ENCODE measurements at places on chromosomes 6 and 20. TPM values are rescaled to one million over a fixed set of nuclear protein-coding genes. Genes with fewer than 3 reads are reported as not detected.

- no peak for DNase-seq
These were observed 67.0 kb downstream of the SRC start for GRCh38 chr20:37413023-37413334.

The DUSP15 gene
- total RNA-seq, result not detected

DNA sequence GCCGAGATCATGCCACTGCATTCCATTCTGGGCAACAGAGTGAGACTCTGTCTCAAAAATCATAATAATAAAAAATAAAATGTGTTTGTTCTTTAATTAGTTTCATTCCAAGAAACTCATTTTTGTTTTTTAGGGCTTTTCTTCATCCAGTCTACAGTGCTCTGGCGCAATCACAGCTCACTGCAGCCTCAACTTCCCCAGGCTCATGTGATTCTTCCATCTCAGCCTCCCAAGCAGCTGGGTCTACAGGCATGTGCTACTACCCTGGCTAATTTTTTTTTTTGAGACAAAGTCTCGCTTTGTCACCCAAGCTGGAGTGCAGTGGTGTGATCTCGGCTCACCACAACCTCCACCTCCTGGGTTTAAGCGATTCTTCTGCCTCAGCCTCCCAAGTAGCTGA, 143.6 kb upstream of the JARID2 start:
- no peak for DNase-seq

The RSPH9 gene
- total RNA-seq, result not detected

DNA sequence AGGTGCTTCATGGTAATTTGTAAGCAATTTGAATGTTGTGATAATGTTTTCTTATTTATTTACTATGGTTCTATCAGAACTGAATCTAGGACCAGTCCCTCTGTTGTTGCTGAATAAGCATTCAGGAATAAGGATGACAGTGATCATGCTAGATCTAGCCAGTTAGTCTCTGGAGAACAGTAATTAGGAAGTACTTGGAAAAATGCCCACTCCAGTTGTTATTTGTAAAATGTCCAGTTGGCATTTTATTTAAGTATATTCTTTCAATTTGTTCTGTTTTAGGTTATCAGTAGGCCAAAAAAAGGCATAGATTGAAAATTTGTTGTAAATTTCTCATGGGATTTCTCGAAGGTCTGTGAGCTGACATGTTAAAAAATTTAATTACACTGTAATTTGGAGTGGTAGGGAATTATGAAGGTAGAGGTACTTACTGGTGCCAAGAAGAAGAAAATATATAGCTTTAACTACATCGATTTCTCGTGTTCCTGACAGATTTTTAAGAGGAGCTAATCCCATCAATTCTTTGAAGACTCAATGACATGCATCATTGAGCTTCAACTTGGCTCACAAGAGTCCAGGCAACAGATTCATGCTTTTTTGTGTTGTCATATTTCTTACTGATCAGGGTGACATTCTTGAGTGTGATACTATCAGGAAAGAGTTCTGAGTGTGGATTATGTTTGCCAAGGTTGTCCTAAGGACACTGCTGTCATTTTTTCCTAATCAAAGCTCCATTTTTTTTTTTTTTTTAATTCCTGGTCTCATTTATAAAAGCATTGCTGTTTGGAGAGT, 177.3 kb downstream of the CARMIL1 start:
- no peak for DNase-seq

The DEF6 gene
- 234 TPM for total RNA-seq

The CRISP1 gene
- total RNA-seq, result not detected

The STAU1 gene
- 42.8 TPM for total RNA-seq

DNA sequence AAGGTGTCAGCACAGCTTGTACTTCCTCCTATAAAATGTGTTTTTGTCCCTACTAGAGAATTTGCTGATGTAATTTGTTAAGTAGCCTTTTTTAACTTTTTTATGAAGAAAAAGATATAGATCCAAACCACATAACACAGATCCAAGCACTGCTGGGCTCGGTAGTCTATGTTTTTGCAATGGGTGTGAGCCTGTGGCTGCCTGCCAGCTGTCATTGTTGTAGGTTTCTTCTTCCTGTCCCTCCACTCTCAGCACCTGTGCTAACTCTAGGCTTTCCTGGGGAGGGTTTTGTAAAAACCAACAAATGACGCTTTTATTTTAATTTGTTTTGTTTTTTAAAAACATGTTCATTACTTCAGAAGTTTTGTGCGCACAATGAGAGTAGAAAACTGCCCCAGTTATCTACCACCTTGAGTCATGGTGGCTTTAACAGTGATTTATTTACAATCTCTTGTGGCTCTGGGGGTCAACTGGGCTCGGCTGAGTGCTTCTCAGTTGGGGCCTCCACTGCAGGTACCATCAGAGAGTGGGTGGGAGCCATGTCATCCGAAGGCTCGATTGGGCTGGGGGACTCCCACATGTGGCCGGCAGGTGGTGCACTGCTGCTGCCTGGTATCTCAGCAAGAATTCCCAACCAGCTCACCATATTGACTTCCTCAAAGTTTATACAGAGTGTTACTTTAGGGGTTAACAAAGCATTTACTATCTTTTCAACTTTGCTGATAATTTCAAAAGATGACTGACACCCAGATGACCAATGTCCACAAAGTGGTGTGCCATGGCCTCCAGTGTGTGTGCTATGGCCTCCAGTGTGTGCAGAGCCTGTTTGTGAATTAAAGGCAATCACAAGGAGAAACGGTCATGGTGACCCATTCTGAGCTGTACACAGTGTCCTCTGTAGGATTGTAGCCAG, 3.0 kb upstream of the CCR6 start:
- no peak for DNase-seq

- DNase-seq, result no peak
These were observed 58.5 kb downstream of the PRND start for GRCh38 chr20:4780245-4780644.

The SCRT2 gene
- not detected for total RNA-seq

DNA sequence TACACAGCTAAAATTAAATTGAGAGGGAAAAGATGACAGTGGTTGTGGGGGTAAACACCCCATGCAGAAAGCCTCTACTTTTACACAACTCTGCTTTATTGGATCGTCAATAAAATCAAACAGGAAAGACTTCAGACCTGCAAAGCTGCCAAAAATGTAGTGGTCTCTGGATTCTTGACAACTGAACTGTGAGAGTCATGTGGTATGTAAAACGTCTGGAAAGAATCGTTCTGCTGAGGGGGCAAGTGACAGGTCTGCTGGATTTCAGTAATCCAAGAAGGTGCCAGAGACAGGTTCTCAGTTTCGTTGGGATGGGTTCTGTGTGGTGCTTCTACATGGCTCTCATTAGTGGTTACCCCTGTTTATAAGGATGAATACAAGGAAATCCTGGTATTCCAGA, 63.3 kb downstream of the TSPYL4 start:
- no peak for DNase-seq

Measured in naive thymus-derived CD4-positive, alpha-beta T cell (primary cell).